Stimulated activated CD4-positive, alpha-beta T cell treated with anti-CD3 and anti-CD28 coated beads, Interleukin-4, amount 100 ng/mL, for 1 hour (primary cell): ENCODE measurements at places on chromosomes 4 and X.

DNA sequence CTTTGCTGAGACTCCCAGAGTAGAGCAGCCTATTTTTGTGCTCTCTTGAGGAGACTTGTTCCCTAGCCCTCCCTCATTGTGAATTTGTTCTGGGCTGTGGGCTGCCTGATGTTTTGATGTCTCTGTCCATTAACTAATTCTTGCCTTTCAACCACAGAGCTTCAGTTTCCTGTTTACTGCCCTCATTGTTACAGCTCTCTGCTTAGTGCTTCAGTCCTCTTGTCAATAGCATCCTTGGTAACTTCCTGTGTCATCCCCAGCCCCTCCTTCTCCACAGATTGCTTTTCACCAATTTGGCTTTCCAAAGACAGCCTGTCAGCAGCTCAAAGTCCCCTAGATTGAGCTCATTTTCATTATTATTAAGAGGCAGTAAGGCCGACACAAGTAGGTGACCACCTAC is 69.9 kb downstream of the COX7B2 start:
- no peak for DNase-seq

DNA sequence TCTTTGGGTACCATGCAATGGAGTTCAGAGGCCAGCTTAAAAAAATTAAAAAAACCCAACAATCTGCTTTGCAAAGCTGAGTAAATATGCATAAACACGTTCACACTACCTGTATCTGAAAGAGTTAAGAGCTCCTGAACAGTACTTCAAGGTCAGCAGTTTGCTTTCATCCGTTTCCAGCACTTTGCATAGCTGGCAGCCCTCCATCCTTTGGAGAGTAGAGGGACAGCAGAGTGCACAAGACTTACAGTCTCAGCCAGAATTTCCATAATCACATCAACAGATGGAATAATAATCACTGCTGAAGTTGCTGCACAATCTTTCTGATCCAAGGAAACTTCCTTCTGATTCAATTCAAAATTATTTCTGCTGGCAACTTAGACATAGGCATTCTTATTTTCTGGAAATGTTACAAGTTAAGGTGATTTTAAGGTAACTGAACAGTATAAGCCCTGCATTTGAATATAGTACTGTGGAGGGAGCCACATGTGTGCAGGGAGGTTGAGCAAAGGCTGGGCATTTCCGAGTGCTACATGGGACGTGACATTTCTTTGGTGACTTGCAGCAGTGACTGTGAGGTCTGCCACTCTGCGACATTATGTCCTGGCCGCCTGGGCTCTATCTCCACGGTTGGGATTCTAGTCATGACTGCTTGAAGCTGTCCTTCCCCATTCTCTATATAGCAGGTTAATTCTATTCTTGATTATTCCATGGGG is 73.5 kb upstream of the EMCN start:
- no peak for DNase-seq

- DNase-seq = peak; percentile 7
Observed at GRCh38 chr4:7539659-7540058, 104.9 kb upstream of the PSAPL1 start.

GRCh38 chr4:129342819-129343408 is 247.0 kb downstream of the C4orf33 start:
- DNase-seq = no peak

- DNase-seq = no peak
Observed at GRCh38 chr4:21191317-21191716, 491.1 kb downstream of the PACRGL start.

GRCh38 chrX:17374619-17375366 is at the start of gene NHS:
Gene NHS (plus strand): TSS chrX:17375200. CDS start chrX:17375758, 558 bp downstream.
- DNase-seq = no peak

GRCh38 chr4:53764761-53765490 is 173.6 kb upstream of the LNX1 start:
- no peak for DNase-seq

- DNase-seq = no peak
Observed at GRCh38 chrX:150200361-150200760, 162.8 kb upstream of the MAMLD1 start.

DNA sequence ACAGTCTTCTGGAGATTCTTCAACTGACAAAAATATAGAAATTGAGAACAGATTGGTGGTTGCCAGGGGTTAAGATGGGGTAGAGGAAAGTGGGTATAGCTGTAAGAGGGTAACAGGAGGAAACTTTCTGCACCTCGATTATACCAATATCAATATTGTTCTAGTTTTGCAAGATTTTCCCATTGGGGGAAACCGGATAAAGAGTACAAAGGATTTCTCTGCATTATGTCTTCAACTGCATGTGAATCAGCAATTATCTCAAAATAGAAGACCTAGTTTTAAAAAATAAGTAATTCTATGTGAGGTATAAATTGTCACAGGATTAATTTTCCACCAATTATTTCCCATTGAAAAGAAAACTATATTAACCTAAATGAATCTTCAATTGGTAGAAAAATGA is 65.7 kb downstream of the LRBA start:
- no peak for DNase-seq

DNA sequence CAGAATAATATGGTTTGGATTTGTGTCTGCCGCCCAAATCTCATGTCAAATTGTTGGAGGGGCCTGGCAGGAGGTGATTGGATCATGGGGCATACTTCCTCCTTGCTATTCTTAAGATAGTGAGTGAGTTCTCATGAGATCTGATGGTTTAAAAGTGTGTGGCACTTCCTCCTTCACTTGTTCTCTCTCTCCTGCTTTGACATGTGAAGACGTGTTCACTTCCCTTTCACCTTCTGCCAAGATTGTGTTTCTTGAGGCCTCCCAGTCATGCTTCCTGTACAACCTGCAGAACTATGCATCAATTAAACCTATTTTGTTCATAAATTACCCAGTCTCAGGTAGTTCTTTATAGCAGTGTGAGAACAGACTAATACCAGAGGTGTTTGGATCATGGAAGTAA is 325.7 kb upstream of the GIMD1 start:
- no peak for DNase-seq

DNA sequence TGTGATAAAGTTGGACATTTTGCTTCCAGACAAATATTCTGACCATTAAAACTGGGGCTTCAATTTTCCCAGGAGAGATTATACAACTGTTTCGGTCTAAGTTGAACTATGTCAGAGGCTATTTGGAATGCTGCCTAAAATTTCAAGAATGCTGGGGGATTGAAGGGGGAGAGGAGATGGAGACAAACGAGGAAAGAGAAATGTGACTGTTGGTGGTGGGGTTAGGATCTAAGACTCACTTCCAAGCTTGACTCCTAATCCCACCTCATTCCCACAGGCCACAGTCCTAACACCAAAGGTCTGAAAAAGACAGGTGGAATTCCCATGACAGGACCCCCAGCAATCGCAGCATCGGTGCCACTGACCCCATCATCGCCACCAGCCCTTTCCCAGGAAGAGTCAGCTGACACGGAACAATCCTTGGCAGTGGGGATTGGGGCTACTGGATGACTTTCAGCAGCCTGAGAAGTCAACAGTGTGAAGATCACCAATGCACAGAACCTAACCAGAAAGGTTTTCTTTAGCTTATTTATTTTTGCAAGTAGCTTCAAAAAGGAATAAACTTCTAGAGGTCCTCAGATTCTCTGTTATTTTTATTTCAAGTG is 74.0 kb upstream of the PRSS48 start:
- no peak for DNase-seq

DNA sequence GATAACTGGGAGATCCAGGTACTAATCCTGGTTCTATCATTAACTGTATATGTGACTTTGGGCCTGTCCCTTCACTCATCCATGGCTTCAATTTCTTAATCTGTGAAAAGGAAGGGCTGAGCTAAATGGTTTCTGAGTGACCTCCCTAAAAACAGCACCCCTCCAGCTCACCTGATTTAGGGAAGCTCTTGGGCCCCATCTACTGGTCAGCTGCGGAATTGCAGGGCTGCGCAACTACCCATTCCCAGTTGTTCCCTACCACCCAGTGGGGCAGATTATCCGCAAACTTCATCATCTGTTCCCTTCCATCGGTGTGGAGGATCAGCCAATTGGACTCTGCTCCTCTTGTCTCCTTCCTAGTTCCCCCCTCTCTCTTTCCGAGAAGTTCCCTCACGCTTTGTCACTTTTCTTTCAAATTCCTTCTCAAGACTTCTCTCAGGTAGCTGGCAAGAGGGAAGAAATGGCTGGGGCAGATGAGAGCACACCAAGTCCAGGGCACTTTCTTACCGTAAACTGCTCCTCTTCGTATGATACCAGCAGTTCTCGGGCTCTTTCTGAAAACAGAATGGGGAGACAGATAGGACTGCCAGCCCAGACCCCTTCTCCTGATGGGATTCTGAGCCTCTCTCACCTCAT is 5.8 kb downstream of the LAS1L start:
- DNase-seq = peak; percentile 43

GRCh38 chr4:142923619-142924018 is 77.5 kb upstream of the INPP4B start:
- no peak for DNase-seq

DNA sequence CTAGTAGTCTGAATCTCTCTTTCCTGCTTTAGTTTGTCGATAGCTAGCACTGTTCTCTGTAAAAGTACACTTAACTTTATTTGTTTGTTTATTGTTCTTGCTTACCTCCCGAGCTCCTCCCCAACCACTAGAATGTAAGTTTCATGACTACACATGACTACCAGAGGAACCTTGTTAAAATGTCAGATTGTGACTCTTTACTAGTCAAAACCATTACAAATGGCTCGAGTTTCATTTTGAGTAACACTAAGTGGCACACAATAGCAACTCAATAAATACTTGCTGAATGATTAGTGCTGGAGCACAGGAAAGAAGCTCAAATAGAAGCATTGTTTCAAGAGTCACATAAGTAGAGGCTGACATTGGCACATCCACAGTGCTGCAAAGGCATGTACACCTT is 116.1 kb downstream of the MAPK10 start:
- no peak for DNase-seq

- no peak for DNase-seq
Observed at GRCh38 chr4:155614111-155614762, 52.4 kb upstream of the GUCY1A1 start.

DNA sequence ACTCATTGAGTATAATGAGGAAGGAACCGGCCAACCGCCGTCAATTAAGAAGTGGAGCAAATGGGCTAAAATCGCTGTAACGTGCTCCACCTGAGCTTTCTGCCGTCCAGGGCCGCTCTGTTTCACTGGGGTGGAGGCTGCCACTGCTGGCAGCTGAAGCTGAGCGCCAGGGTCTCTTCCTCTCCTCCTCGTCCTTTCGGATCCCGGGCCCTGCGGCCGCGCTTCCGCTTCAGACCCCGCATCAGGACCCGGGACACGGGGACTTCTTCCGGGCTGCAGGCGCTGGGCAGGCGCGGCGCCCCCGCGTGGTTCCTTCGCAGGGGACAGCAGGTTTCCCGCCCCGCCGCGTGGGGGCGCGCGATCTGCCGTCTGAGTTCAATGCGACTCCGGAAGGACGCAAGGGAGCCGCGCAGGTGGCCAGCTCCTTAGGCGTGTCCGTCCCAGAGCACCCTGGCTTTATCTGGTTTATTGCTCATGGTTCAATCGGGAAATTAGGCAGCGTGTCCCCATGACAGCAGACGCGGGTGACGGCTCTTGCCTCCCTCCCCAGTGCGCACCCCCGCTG is 519.8 kb downstream of the TRIML1 start:
- DNase-seq = no peak

GRCh38 chr4:3174371-3175338 is 74.3 kb upstream of the MSANTD1 start:
- no peak for DNase-seq

- DNase-seq = no peak
Observed at GRCh38 chr4:136687118-136687517, 845.2 kb downstream of the PCDH18 start.

DNA sequence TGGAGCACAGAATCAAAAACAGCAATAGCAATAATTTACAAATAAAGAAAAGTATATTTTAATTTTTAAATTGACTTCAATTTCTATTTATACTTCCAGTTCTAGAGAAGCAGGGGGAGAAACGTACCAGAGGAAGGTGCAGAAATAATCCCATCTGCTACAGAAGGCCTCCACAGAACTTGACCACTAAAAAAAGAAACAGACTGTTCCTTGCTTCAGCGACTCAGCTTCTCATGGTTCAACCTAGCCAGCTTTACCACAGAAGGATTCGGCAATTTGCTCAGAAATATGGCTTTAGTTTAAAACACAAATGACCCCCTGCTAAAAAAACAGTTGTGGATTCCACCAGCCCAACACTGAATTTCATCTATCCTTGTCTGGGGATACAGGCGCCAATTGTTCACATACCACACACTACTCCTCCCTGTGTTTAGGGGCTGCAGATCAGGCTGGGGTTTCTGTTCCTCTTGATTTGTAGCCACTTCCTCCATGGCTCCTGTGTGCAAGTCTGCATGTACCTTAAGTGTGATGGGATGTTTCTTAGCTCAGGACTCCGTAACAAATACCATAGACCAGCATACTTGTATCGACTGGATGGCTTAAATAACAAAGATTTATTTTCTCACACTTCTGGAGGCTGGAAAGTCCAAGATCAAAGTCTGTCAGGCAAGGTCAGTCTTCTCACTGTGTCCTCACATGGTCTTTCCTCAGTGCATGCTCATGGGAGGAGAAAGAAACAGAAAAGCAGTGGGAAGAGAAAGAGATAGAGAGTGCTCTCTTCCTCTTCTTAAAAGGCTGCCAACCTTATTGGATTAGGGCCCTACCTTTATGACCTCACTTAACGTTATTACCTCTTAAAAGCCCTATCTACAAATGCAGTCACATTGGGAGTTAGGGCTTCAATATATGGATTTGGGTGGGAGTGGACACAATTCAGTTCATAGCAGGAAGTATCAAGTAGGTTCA is 79.1 kb downstream of the AMOT start:
- DNase-seq = no peak

DNA sequence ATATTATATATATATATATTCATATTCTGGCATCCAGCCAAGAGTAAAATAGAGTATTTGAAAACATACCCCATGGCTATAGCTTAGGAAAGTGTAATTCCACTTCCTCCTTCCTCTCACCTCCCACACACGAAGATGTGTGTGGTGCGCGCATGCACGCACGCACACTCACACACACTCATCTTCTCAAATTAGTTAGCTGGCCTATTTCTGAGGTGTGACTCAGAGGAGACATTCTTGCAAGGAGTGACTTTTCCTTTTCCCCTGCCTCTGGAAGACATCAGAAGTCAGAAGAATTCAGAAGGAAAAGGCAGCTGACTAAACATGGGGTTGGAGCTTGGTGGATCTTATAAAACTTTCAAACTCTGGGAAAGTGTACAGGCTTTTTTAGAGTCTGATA is 8.8 kb downstream of the ENPEP start:
- DNase-seq = no peak

- peak; percentile 65 for DNase-seq
Observed at GRCh38 chrX:153582896-153583295, 16.0 kb downstream of the CCNQ start.
